ENCODE measurements at places on chromosomes 4 and X.

- H3K36me3 ChIP-seq: no peaks in the 10 kb centered on the region
- H3K27me3 ChIP-seq: no peaks in the 10 kb centered on the region
- H3K4me1 ChIP-seq: peaks cover 4% of the 10 kb centered on the region
- H3K27ac ChIP-seq: no peak overlapping the region
- no peak for DNase-seq
Observed at GRCh38 chr4:39134683-39135306, 47.5 kb upstream of the WDR19 start.

- DNase-seq: no peak
- H3K27ac ChIP-seq: no peak overlapping the region
- no peaks in the 10 kb centered on the region for H3K36me3 ChIP-seq
- no peak overlapping the region for H3K4me3 ChIP-seq
- no peaks in the 10 kb centered on the region for H3K4me1 ChIP-seq
Observed at GRCh38 chr4:188399834-188400233, 260.6 kb downstream of the TRIML1 start.

DNA sequence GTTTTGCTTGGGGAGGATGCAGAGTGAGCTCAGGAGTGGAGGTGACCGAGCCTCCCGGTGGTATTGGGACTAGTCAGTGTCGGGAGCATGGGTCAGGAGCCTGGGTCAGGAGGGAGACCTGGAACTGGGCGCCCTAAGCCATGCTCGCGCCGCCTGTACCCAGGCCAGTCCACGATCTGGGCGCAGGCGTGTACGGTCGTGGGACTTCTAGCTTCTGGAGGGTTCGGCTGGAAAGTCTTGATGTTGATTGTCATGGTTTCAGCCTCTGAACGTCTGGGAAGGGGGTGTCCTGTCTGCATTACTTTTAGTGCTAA, 244 bp downstream of the EIF2S3 start:
- peaks cover 3% of the 10 kb centered on the region for H3K4me1 ChIP-seq
- peak overlapping the region; percentile 96 for H3K27ac ChIP-seq
- H3K4me3 ChIP-seq: no peak overlapping the region
- H3K27me3 ChIP-seq: no peaks in the 10 kb centered on the region

- no peak overlapping the region for H3K4me3 ChIP-seq
- H3K27ac ChIP-seq: no peak overlapping the region
- no peaks in the 10 kb centered on the region for H3K4me1 ChIP-seq
- H3K27me3 ChIP-seq: peaks cover 10% of the 10 kb centered on the region
- no peak for DNase-seq
Observed at GRCh38 chr4:7074426-7074825, 6.6 kb upstream of the GRPEL1 start.

DNA sequence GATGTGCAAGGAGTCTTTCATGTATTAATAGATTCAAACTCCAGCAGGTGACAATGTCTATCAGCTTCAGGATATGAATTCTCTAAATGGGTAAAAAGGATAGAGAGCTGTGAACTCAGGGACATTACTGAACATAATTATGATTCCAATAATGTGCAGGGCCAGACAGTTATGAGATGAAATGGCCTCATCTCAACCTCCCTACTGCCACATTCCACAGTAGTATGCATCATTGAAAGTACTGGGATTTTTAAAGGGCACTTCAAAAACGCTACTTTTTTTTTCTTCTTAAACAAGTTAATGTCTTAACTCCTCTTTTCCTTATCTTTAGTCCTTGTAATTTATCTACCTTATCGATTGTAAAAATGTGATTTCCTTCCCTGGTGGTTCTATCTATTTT, 202.0 kb downstream of the APBB2 start:
- peaks cover 9% of the 10 kb centered on the region for H3K36me3 ChIP-seq
- H3K4me1 ChIP-seq: peaks cover 3% of the 10 kb centered on the region
- peak overlapping the region; percentile 17 for H3K27ac ChIP-seq
- peak; percentile 44 for DNase-seq
- H3K27me3 ChIP-seq: no peaks in the 10 kb centered on the region

DNA sequence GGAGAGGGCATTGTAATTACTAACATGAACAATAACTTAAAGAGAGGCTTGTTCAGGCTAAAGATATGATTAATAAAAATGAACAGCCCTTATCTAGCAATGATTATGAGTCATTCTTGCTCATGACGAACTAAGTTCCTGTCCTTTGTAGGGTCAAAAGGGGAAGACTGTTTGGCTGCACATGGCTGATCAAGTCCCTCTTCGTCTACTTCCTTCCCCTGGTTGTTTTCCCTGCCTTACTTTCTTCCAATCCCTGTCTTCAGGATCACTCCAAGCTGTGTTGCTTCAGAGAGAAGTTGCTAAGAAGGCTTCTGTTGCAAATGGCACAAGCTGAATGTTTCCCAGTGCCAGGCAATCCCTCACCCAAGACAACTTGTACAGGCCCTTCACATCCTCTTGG, 115.0 kb upstream of the HS3ST1 start:
- H3K27me3 ChIP-seq: no peaks in the 10 kb centered on the region
- H3K36me3 ChIP-seq: no peaks in the 10 kb centered on the region
- H3K27ac ChIP-seq: peak overlapping the region; percentile 24
- H3K4me1 ChIP-seq: peaks cover 4% of the 10 kb centered on the region
- H3K4me3 ChIP-seq: no peak overlapping the region

DNA sequence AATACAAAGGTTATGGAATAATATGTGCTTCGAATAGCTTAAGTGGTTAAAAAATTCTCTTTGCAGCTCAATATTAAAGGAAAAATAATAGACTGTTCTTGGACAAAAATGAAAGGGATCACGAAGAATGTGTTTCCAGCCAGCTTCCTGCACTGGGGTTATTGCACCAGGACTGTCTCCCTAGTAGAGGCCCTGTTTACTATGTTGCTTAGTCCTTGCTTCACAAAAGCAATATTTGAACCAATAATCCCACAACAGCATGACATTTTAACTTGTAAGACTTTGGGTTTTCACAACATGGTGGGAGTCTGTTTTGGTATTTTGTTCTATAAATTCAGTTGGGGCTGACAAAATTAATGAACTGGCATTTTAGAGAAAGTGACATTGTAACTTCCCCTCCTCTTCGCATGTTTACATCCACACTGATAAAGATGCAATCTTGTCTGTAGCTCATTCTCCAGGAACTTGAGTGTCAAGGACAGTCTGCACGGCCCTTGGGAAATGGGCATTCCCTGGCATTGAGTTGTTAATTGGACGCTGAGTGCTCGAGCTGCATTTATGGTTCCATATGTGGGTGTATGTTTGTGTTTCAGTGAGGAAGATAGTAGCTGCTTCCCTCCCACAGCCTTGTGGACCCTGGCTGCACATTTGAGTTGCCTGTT, 39.0 kb downstream of the SHROOM2 start:
- H3K4me3 ChIP-seq: no peak overlapping the region
- H3K27ac ChIP-seq: no peak overlapping the region
- H3K4me1 ChIP-seq: peaks cover 3% of the 10 kb centered on the region
- H3K36me3 ChIP-seq: no peaks in the 10 kb centered on the region
- DNase-seq: no peak

Measured in astrocyte (in vitro differentiated cells and primary cell).